ENCODE measurements at places on chromosomes 5 and 9.

- peak; percentile 60 for DNase-seq
Observed at GRCh38 chr5:180313677-180314505, 22.0 kb upstream of the MAPK9 start.

GRCh38 chr5:75457161-75457560 is 54.3 kb downstream of the CERT1 start:
- no peak for DNase-seq

GRCh38 chr5:16504571-16504970 is 39.0 kb upstream of the ZNF622 start:
- no peak for DNase-seq

DNA sequence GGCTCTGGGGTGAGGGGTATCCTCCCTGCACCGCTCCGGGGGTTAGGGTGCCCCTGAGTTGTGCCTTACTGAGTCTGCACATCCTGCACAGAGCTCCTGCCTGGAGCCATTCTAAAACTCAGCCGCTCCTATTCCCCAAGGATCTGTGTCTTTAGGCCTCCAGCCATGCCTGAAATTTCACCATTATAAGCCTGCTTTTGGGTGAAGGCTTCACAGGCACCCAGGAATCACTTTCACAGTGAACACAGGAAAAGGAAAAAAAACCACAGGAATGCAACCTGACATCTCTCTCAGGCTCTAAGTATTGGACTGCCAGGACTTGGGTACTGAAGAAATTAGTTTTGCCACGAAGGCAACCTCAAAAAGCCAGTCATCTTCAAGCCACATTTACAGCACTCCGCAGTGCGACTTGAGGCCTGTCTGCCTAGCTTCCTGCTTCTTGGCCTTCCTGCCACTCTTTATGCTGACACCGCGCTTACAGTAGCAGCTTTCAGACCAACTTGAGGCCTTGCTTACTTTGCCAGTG is 30.9 kb downstream of the GALNT10 start:
- peak; percentile 42 for DNase-seq

GRCh38 chr5:147530530-147531389 is 20.9 kb upstream of the DPYSL3 start:
- DNase-seq: no peak

DNA sequence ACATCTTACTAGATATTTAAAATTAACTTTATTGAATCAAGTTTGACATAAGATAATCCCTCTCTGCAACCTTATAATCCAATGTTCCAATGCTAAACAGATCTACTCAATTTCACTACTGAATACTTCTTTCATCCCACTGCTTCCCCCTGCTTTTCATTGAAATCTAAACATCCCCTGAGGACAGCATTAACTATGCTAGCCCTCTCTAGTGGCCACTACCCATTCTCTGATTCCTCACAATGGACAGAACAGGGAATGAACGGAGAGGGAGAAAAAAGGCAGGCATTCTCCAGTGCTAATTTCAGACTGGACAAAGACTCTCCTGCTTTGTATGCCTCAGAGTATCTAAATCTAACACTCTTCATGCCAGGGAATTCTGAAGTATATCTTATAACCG is 54.3 kb upstream of the RGS7BP start:
- DNase-seq: no peak

DNA sequence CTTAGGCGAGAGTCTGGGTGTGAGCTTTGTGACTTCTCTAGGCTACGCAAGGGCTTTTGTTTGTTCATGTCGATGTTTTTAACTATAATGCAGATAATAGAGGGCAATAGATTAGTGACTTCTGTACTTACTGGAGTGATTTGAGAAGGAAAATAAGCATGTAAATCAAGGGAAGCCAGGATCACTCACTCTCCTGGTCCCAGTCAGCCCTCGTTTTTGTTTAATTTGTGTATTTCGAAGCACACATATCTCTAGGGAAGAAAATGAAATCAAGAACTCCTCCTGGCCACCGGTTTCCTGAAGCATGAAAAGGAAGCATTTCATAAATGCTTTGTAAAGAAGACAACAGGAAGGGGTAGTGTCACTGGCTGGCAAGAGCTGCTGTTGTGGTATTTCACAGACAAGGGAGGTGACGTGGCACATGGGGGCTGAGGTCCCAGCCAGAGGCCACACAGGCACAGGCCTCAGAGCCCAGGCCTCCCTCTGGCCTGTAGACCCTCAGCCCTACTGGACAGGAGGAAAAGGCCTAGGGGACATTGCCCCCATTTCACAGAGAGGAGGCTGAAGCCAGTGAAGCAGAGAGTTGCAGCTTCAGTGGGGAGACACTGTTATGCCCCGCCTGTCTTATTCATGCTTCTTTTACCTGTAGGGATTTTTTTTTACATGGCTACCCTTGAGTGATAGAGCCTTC is 34.1 kb downstream of the IRF1 start:
- peak; percentile 71 for DNase-seq

GRCh38 chr5:69029292-69029691 is 64.5 kb upstream of the SLC30A5 start:
- DNase-seq: no peak

- no peak for DNase-seq
Observed at GRCh38 chr5:129977810-129978209, 73.5 kb downstream of the CHSY3 start.

DNA sequence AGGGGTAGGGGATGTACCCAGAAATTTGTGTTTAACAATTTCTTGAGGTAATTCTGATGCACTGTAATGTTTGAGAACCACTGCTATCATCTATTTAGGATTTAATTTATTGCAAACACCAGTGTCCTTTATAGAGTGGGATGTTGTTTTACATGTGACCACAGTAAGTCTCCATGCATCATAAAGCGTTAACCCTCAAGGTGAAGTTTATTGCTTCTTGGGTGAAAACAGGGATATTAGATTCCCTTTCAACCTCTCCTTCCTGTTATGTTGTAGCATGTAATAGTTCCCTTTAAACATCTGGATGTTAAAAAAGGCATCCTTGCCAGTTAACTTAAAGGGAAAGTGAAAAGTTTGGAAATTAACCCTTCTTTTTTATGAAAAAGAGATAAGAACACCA is 35.8 kb upstream of the ATG10 start:
- DNase-seq: no peak

GRCh38 chr9:3018071-3018470 is 174.2 kb upstream of the PUM3 start:
- DNase-seq: no peak

DNA sequence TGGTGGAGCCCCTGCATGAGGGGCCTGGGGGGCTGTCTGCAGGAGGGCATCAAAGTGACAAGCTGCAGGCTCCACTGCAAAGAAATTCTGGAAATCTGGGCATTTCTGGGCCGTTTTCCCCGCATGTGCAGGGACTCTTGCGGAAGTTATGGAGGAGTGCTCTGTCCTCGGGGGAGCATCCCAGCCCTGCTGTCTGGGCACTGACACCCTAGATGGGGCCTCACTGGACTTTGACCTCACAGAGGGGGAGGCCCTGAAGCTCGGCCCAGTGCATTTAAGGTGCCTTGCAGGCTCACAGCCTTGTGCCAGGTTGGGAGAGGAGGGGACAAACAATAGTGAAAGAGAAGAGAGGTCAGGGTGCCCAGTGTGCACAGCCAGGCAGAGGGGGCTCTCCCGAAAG is 35.4 kb downstream of the LHX3 start:
- DNase-seq: no peak

GRCh38 chr5:14035859-14036503 is 91.5 kb upstream of the DNAH5 start:
- DNase-seq: no peak

GRCh38 chr5:96530901-96531300 is 97.9 kb upstream of the PCSK1 start:
- DNase-seq: no peak

DNA sequence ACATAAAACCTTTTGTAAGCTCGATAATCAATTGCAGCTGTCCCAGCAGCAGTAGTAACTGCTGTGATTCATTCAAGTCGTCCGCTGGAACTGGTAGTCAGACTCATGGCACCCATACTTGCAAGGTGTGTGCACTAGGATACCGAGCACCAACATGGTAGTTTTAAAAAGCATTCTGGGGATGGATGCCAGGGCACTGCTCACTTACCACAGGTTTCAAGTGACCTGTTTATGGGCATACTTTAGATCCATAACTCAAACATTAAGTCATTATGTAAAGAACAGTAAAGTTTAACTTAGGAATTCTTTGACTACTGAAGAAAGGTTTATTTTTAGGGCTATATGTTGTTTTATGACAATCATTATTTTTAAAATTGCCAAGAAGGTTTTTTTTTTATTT is 2277.6 kb downstream of the MAT2B start:
- DNase-seq: no peak

DNA sequence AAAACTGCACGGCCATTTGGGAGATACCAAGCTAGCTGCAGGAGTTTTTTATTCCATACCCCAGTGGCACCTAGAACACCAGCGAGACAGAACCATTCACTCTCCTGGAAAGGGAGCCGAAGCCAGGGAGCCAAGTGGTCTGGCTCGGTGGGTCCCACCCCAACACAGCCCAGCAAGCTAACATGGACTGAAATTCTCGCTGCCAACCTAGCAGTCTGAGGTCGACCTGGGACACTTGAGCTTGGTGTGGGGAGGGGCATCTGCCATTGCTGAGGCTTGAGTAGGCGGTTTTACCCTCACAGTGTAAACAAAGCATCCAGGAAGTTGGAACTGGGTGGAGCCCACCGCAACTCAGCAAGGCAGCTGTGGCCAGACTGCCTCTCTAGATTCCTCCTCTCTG is 108.9 kb upstream of the CHD1 start:
- DNase-seq: peak; percentile 63

GRCh38 chr9:113876151-113876992 is at the start of gene ZNF618:
TSS of gene ZNF618 (plus strand) at chr9:113876309. CDS start at chr9:113876381, 72 bp downstream.
- DNase-seq: no peak

DNA sequence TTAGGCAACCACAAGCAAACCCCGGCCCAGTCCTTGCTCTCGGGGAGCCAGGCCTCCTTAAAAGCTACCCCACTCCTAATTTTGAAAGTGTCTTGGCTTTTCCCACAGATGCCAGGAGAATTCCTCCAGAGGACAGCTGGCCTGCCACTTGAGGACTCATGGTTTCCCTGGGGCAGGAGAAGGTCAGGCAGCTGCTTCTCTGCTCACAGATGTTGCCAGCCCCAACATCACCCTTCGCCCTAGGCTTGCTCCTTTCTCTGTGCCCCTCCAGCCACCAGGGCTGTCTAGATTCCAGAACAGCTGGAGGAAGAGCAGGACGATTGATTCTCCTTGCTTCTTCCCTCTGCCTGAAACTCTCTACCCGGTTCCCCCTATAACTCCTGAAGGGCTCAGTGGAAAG is 8.5 kb downstream of the GGTA1 start:
- no peak for DNase-seq

DNA sequence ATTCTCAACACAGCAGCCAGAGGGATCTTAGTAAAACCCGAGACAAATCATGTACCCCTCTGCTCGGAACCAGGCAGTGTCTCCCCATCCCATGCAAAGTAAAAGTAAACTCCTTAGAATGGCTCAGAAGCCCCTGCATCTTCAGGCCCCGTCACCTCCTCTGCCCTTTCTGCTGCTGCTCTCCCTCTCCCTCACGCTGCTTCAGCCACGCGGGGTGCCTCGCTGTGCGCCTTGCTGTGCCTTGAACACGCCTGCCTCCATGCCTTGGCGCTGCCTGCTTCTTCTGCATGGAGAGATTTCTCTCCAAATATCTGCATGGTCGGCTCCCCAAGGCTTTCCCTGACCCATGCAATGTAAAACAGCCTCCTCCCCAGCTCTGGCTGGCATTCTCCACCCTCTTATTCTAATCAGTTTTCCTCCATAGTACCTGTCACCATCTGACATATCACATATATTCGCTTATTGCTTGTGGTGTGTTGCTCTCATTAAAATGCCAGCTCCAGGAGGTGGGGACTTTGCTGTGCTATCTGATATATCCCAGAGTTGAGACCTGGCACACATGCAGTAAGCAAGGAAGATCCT is 8.0 kb downstream of the GPRIN1 start:
- DNase-seq: no peak
